IPS-NIHi11 (cell line): ENCODE measurements at places on chromosomes 13 and 19.

- no peak for DNase-seq
These were observed 1201.3 kb downstream of the EFNB2 start for GRCh38 chr13:105334211-105334610.

GRCh38 chr19:15769586-15769985, 17.9 kb upstream of the OR10H5 start:
- DNase-seq: no peak

- peak; percentile 93 for DNase-seq
These were observed 21.8 kb downstream of the DCAF15 start for GRCh38 chr19:13974073-13974472.

DNA sequence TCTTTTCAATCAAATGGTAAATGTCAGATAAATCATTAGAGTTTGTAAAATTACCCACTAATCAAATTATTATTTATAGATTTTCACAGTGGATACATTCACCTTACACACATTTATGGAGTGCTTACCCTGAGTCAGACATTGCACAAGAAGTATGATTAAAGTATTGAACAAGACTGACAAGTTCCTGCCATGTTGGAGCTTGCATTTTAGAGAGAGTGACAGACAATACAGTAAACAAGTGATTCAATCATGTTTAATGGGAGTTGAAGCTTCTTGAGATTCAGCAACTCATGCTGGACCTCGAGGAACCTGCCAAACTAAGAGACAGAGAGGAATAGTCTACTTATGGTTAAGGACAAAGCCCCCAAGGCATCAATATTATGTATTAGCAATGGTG, 487.8 kb downstream of the PCDH17 start:
- DNase-seq: no peak

DNA sequence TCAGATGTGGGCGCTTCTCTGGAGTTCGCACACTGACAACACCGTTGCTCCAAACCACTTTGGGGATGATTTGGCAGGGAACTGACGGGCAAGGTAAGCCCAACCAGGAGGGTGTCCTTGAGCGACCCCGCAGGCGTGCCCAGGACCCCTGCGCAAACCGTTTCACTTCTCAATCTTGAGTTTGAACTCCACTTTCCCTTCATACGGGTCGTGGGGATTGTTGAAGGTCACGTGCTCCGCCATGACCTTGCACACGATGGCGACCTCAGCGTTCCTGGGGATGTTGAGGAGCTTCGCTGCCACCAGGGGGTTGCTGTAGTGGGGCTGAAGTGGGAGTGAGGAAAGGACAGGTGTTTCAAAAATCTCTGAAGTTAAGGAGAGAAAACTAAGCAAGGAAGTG, 8.8 kb downstream of the ATP4B start:
- no peak for DNase-seq

GRCh38 chr19:35063940-35064818, 22.7 kb downstream of the HPN start:
- DNase-seq: no peak

GRCh38 chr19:5314907-5315298, 25.7 kb downstream of the PTPRS start:
- no peak for DNase-seq
